ENCODE measurements at places on chromosomes 3 and 15.

DNA sequence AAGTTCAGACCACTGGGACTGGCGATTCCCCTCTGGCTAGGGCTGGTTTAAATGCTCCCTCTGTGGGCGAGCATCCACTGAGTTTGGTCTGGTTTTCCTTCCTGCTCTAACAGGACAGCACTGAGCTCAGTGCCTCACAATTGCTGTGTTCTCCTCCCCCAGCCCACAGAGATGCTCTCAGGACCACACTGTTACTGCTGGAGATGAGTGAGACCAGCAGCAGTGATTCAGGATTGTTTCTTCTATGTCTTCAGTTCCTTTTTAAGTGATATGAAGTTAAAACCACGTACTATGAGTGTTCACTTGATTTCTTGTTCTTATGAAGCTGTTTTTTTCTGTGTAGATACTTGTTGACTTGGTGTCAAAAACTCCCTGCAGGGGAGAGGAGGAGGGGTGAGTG lies 180.4 kb upstream of the COL8A1 start:
- no peaks in the 10 kb centered on the region for H3K27me3 ChIP-seq
- no peak overlapping the region for H3K4me3 ChIP-seq
- no peak for DNase-seq
- H3K36me3 ChIP-seq, result no peaks in the 10 kb centered on the region
- no peak overlapping the region for H3K27ac ChIP-seq

- H3K27ac ChIP-seq, result no peak overlapping the region
- no peaks in the 10 kb centered on the region for H3K4me1 ChIP-seq
- no peak for DNase-seq
- H3K4me3 ChIP-seq, result no peak overlapping the region
- H3K36me3 ChIP-seq, result no peaks in the 10 kb centered on the region
Observed at GRCh38 chr3:163809540-163809993, 1268.7 kb downstream of the SI start.

GRCh38 chr3:152516216-152516615 lies 247.5 kb downstream of the MBNL1 start:
- no peaks in the 10 kb centered on the region for H3K36me3 ChIP-seq
- no peaks in the 10 kb centered on the region for H3K27me3 ChIP-seq
- no peaks in the 10 kb centered on the region for H3K4me1 ChIP-seq
- H3K4me3 ChIP-seq, result no peak overlapping the region

GRCh38 chr15:98647774-98648653 lies at the start of gene IGF1R:
Gene IGF1R, plus strand, starts transcription at chr15:98648539. Its CDS starts 1,043 bp downstream, at chr15:98649582.
- peak within 1 kb of the TSS; percentile 94 for H3K27ac ChIP-seq
- peak; percentile 92 for DNase-seq
- H3K36me3 ChIP-seq, result no peaks in the 10 kb centered on the region
- H3K27me3 ChIP-seq, result no peaks in the 10 kb centered on the region
- H3K4me3 ChIP-seq, result peak within 1 kb of the TSS; percentile 78

DNA sequence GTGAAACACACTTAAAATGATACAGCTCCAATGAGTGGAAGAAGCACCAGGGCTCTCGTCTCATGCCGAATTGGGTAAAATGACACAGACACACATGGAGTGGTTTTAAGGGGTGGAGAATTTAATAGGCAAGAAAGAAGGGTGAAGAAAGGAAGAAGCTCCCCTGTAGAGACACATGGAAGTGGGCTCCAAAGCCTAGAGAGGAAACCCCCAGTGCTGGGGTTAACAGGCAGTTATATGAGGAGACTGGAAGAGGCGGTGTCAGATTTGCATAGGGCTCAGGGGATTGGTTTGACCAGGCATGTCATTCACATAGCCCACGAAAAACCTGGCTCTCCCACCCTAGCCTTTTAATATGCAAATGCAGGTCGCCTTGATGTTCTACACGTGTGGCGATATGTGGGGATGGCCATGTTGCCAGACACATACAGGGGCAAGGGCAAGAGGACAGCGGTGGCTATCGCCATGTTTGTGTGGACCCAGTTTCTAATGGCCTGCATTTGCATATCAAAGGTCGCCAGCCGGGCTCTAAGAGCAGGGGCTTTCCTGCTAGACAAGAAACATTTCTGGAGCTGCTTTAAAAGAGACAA lies 1.9 kb upstream of the DPH6 start:
- H3K4me1 ChIP-seq, result peaks cover 9% of the 10 kb centered on the region
- no peak overlapping the region for H3K27ac ChIP-seq
- H3K4me3 ChIP-seq, result no peak overlapping the region
- DNase-seq, result no peak
- no peaks in the 10 kb centered on the region for H3K27me3 ChIP-seq

- H3K4me1 ChIP-seq, result no peaks in the 10 kb centered on the region
- H3K27me3 ChIP-seq, result no peaks in the 10 kb centered on the region
- peak overlapping the region; percentile 8 for H3K4me3 ChIP-seq
- DNase-seq, result peak; percentile 16
- no peak overlapping the region for H3K27ac ChIP-seq
Observed at GRCh38 chr3:74613521-74614106, 845 bp downstream of the CNTN3 start.

DNA sequence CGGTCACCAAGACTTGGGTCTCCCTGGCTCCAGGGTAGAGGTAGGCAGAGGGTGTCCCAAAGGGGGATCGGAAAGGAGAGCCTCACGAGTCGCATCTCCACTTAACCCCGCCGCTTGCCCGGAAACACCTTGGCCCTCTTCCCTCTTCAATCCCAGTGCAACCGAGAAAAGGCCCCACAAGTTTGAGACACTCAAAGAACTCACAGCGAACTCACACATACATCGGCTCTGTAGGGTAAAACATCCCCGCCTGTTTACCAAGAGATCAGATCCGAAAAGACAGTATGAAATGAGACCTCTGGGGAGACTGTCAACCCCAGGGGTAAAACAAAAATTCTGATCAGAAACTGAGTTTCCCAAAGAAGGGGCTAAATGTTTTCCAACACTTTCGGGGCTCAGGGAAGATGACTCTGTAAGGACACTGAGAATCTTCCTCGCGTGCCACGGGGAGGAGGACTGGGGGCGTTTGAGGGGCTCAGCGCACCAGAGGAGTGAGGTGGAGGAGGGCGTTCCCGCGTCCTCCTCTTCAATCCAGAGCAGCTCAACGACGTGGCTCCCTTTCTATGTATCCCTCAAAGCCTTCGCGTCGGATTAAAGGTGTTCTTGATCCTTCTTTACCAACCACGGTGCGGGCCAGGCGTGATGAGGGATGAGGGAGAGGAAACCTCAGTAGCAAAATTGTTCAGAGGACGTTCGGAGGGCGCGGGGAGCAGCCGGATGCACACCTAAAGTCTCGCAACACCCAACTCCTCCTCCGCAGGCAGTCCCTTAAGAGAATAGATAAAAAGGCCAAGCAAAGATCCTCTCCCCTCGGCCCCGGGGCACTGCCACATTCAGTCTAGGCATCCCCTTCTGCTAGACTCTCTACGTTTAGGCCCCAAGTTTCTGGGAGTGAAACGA lies 3.7 kb downstream of the WNT5A start:
- H3K4me3 ChIP-seq, result peak overlapping the region; percentile 34
- DNase-seq, result no peak
- no peaks in the 10 kb centered on the region for H3K36me3 ChIP-seq
- no peaks in the 10 kb centered on the region for H3K27me3 ChIP-seq

GRCh38 chr3:24956613-24957012 lies 462.0 kb upstream of the THRB start:
- DNase-seq, result no peak
- no peak overlapping the region for H3K27ac ChIP-seq
- H3K4me1 ChIP-seq, result no peaks in the 10 kb centered on the region
- H3K4me3 ChIP-seq, result no peak overlapping the region

- H3K27me3 ChIP-seq, result no peaks in the 10 kb centered on the region
- no peaks in the 10 kb centered on the region for H3K4me1 ChIP-seq
- no peak overlapping the region for H3K27ac ChIP-seq
- H3K36me3 ChIP-seq, result no peaks in the 10 kb centered on the region
Observed at GRCh38 chr3:73924048-73924447, 299.3 kb upstream of the PDZRN3 start.

GRCh38 chr3:112786881-112787579 lies 59.6 kb downstream of the CD200R1L start:
- no peaks in the 10 kb centered on the region for H3K27me3 ChIP-seq
- no peaks in the 10 kb centered on the region for H3K4me1 ChIP-seq
- no peak overlapping the region for H3K27ac ChIP-seq
- H3K36me3 ChIP-seq, result no peaks in the 10 kb centered on the region
- no peak for DNase-seq

- H3K36me3 ChIP-seq, result no peaks in the 10 kb centered on the region
- no peak overlapping the region for H3K4me3 ChIP-seq
- no peaks in the 10 kb centered on the region for H3K27me3 ChIP-seq
- no peak for DNase-seq
- no peak overlapping the region for H3K27ac ChIP-seq
Observed at GRCh38 chr3:140424726-140425125, 253.1 kb upstream of the TRIM42 start.

DNA sequence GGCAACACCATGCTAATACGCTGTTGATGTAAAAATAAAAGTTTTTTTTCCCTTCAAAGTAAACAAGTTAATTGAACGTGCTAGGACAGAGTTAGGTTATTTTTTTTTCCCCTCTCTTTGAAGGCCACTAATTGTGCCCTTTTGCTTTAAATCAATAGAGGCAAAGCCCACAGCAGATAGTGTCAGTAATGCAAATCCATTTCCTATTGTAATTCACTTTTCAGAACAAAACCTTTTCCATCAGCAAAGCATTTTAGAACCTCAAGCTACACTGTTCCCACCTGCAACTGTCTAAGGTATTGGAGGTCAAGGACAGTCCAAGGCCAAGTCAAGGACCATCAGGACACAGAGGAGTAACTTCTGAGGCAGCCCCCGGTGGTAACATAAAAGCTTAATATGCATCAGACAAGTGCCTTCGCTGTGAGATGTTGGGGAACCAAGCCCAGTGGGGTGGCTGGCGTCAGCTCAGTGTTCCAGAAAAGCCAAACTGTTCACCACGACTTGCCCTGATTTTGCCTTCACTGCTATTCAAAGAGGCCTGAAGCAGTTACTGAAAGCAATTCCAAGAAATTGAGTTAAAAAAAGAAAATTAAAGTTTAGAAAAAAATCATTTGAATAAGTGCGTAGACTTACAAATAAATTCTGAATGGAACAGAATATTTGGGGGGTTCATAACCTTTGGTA lies 65.8 kb upstream of the ICE2 start:
- no peaks in the 10 kb centered on the region for H3K36me3 ChIP-seq
- peaks cover 17% of the 10 kb centered on the region for H3K4me1 ChIP-seq
- no peaks in the 10 kb centered on the region for H3K27me3 ChIP-seq
- DNase-seq, result no peak

GRCh38 chr3:21989341-21990042 lies 238.5 kb upstream of the ZNF385D start:
- no peaks in the 10 kb centered on the region for H3K4me1 ChIP-seq
- no peak overlapping the region for H3K4me3 ChIP-seq
- H3K27me3 ChIP-seq, result no peaks in the 10 kb centered on the region
- H3K27ac ChIP-seq, result no peak overlapping the region
- no peak for DNase-seq

DNA sequence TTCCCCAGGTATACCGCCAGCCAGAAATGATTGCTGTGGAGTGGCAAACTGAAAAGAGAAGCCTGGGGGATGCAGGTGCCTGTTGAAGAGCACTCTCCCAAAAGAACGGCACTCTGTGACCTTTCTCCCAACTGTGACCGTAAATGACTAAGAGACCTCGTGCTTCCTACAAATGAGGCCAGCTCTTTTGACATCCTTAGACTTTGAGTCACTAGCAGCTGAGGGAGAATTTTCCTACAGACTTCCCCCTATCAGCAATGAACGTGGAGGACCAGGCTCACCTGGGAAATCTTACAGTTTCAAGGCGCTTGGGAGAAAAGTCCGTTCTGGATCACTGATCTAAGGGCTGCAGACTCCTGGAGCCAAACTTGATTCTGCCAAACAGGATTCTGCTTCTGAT lies 8.6 kb downstream of the AQP9 start:
- no peak overlapping the region for H3K4me3 ChIP-seq
- no peak overlapping the region for H3K27ac ChIP-seq
- no peaks in the 10 kb centered on the region for H3K4me1 ChIP-seq
- no peaks in the 10 kb centered on the region for H3K27me3 ChIP-seq

DNA sequence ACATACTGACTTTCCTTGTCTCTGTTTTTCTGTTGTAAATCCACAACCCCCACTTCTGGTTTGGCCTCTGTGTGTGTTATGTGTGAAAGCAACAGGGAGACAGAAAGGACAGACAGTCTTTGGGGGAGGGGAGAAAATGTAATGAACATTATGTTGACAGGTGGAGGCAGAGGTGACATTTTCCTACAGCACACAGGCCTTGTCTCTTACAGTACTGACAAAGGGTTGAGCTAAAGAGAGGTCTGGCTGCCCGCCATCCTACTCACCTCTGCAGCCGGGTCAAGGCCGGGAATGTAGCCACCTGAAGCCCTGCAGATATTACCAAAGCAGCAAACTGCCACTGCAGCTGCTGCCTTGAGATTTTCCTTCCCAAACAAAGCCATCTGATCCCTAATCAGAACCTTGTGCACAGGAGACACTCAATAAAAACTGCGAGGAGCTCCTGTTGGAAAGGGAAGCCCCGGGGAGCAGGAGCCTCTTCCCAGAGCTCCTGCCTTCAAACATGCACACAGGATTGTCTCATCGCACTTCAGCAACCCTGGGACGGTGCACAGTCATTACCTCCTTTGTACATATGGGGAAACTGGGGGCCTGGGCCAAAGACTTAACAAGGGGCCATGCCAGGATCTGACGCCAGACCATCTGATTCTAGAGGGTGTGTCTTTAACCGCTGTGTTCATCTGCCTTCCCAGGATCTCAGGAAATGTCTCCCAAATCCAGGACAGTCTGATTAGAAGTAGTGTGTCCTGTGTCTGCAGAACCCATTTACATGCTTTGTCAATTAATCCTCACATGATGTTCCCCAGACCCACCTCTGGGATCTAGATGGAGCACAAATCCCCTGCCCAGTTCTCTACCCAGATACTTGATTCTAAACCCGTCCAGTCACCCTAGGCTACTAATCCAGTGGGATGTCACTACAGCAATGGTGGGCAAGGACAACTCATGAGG lies 14.2 kb downstream of the MYO5C start:
- H3K27ac ChIP-seq, result peak overlapping the region; percentile 60
- H3K27me3 ChIP-seq, result no peaks in the 10 kb centered on the region
- no peak overlapping the region for H3K4me3 ChIP-seq
- H3K36me3 ChIP-seq, result no peaks in the 10 kb centered on the region
- peak; percentile 82 for DNase-seq

DNA sequence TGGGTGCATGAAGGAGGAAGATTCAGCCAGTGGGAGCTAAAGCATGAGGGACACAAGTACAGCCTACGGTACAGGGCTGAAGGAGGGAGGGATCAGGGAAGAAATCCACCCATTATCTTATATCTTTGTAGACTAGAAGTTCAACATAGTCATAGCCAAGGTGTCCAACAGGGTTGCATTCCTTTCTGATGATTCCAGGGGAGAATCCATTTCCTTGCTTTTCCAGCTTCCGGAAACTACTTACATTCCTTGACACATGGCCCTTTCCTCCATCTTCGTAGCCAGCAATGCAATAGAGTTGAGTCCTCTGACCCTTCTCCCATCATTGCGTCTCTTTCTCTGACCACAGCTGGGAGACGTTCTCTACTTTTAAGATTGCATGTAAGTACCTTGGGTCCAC lies 471.0 kb upstream of the SEMA6D start:
- H3K4me1 ChIP-seq, result no peaks in the 10 kb centered on the region
- H3K27me3 ChIP-seq, result no peaks in the 10 kb centered on the region
- H3K4me3 ChIP-seq, result no peak overlapping the region
- no peaks in the 10 kb centered on the region for H3K36me3 ChIP-seq
- no peak overlapping the region for H3K27ac ChIP-seq
- no peak for DNase-seq

GRCh38 chr15:59059076-59059597 lies 45.8 kb upstream of the CCNB2 start:
- no peaks in the 10 kb centered on the region for H3K36me3 ChIP-seq
- H3K4me1 ChIP-seq, result no peaks in the 10 kb centered on the region
- H3K27ac ChIP-seq, result no peak overlapping the region
